Left kidney (tissue), 8 donors: ENCODE measurements at places on chromosomes 5 and 9. TPM values are rescaled to one million over a fixed set of nuclear protein-coding genes. Genes with fewer than 3 reads are reported as not detected.

- no peak for DNase-seq
Observed at GRCh38 chr9:117156144-117156688, 258.6 kb downstream of the ASTN2 start.

DNA sequence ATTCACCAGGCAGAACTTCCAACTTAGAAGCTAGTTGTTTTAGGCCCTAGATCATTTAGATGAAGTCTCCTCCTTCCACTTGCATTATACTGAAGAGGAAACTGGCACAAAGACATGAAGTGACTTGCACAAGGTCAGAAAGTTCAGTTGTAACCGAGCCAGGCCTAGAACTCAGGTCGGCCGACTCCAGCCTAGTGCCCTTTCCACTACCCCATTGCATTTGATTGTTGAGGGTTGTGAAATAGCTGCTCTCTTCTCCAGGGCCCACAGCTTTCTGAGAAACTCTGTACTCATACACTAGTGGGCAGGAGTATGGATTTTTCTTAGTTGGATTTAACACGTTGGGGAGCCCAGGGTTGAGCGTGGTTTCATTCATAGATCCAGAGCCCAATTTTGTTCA, 5.6 kb downstream of the ZNF462 start:
- DNase-seq: no peak

- no peak for DNase-seq
Observed at GRCh38 chr5:173542964-173543363, 73.5 kb downstream of the BOD1 start.

GRCh38 chr5:45672271-45672670, 23.9 kb downstream of the HCN1 start:
- no peak for DNase-seq

GRCh38 chr9:137254624-137255447, at the start of gene NELFB:
Gene NELFB, plus strand, starts transcription at chr9:137255327.
- peak; percentile 91 for DNase-seq

DNA sequence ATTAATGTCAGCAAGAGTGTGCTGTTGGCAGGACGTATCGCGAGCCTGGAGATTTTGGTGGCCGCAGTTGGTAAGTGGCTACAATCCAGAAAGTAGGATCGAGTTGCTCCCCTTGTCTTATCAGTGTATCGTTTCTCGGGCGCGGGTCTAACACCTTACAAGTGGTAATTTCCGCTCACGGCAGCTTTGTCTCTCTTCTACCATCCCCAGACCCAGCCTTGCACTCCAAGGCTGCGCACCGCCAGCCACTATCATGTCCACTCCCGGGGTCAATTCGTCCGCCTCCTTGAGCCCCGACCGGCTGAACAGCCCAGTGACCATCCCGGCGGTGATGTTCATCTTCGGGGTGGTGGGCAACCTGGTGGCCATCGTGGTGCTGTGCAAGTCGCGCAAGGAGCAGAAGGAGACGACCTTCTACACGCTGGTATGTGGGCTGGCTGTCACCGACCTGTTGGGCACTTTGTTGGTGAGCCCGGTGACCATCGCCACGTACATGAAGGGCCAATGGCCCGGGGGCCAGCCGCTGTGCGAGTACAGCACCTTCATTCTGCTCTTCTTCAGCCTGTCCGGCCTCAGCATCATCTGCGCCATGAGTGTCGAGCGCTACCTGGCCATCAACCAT, 1.1 kb downstream of the PTGER4 start:
- DNase-seq: no peak

GRCh38 chr5:118788351-118788750, 200.0 kb downstream of the DTWD2 start:
- DNase-seq: no peak

GRCh38 chr9:73024601-73025034, 71.8 kb upstream of the ALDH1A1 start:
- no peak for DNase-seq

GRCh38 chr5:122170620-122171019, 41.3 kb downstream of the ZNF474 start:
- DNase-seq: no peak

- peak; percentile 80 for DNase-seq
Observed at GRCh38 chr5:74640954-74641734, 616 bp upstream of the ENC1 start.

- DNase-seq: no peak
Observed at GRCh38 chr9:90046317-90046861, 441.6 kb downstream of the GADD45G start.

GRCh38 chr5:96065685-96066385, 104.2 kb upstream of the ELL2 start:
- DNase-seq: no peak

GRCh38 chr5:58456486-58456885, 3.4 kb downstream of the PLK2 start:
- DNase-seq: no peak

DNA sequence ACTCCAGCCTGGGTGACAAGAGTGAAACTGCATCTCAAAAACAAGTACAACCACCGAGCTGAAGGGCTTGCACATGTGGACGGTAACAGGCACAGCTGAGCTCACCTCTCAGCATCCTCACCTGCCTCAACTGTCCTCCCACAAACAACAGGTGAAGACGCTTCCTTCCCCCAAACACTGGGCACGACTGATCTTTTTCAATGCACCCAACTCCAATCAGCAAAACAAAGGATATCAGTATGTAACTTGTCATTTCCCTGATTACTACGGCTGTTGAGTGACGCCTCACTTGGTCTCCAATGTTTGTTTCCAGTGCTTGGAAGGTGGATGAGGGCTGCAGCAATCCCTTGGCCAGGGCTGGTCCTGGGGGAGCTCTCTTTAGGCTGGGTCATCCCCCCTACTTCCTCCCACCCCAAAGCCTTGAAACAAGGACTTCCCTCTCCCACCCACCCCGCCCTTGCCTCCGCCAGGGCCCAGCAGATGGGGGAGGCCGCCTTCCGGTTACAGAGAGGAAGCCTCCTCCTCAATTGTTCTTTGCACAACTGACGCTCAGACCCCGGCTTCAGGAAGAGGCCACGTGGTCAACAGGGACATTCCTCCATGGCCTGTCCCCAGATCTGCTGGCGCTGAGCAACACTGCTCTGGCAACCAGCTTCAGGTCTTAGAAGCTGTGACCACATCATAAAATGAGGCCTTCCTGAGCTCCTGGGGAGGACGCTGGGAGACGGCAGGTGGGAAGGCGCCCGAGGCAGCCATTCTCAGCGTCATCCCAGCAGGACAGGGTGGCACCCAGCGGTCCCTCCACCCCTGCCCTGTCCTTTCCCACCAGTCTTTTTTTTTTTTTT, 5.9 kb downstream of the FAM78A start:
- no peak for DNase-seq

DNA sequence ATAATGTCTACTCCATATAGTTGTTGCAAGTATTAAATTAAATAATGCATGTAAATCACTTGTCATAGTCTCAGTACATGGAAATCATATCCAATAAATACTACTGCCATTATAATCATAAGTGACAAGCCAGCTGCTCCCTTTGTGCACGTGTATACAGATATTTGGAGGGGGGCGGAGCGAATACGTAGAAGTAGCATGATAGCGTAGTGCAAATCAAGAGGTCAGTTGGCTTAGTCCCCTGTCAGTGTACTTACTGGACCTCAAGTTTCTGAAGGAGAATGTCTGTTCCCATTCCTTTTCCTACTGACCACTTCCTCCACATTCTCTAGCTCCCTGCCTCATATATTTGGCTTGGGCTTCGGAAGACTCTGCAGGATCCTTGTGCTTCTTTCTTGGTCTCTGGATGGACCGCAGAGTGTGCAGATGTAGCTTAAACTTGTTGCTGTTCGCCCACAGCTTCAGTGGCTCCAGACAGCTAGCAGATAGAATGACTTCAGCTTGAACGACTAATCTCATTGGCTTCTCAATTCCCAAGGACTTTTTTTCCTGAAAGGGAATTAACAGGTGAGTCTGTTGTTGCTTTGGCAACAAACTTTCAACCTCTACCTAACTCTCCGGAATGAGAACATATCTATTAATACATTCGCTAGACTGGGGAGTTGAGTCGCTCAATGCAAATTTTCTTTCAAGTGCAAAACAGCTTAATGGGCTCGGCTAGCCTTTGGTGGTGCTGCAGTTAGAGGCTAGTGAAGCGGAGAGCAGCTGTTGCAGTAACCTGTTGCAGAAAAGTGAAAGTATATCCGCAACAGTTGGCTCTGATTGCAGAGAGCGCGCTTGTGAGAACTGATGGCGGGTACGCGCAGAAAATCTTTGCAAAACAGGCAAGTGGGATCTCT, at the start of gene PCDHB1:
Gene PCDHB1, plus strand, starts transcription at position 753 of the 899 bp plus-strand sequence. Its CDS starts 97 bp downstream, at position 850.
- DNase-seq: no peak

DNA sequence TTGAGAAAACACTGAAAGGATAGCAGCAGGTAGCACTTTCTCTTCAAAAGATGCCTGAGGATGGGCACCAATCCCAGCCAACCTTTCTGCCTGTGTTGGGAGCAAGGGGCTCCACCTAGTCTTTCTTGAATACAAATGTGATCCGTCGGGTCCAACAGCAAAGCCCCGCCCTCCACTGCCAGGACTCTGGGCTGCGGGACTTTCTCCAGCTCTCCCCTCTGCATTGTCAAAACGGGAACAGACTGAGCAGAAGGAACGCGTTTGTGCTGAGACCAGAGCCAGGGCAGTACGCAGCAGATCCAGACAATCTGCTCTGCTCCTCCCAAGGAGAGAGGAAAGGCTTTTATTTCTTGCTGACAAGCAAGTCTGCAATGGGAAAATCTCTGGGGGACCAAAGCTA, 139.7 kb downstream of the SEC61B start:
- DNase-seq: no peak

DNA sequence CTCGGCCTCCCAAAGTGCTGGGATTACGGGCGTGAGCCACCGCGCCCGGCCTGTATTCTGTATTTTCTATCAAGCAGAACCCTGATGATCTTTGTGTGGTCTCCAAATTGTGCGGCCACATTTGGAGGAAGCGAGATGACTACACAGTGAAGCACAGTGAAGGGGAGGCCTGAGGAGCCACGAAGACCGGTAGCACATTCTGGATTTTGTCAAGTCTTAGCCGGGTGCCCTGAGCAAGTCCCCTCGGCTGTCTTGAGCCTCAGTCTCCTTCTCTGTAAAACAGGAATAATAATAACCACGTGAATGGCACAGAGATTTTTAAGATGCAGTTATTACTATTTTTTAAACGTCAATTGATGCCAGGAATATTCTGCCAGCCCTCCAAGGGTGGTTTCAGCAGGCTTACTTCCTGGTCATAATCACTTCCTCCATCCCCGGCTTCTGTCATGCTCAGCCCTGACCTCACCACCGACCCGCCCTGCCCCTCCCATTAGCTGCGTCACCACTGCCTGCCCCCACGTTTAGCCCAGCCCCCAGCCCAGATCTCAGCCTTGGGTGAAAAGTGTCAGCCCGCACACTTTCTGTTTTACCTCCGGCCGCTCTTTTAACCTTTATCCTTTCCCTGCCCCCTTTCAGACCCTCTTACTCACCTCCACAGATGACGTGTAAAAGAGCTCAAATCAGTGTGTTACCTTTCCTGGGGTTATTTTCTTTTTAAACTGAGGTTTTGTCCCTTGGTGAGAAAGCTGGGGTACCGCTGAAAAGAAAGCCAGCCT, 27.0 kb upstream of the ERGIC1 start:
- DNase-seq: peak; percentile 58

DNA sequence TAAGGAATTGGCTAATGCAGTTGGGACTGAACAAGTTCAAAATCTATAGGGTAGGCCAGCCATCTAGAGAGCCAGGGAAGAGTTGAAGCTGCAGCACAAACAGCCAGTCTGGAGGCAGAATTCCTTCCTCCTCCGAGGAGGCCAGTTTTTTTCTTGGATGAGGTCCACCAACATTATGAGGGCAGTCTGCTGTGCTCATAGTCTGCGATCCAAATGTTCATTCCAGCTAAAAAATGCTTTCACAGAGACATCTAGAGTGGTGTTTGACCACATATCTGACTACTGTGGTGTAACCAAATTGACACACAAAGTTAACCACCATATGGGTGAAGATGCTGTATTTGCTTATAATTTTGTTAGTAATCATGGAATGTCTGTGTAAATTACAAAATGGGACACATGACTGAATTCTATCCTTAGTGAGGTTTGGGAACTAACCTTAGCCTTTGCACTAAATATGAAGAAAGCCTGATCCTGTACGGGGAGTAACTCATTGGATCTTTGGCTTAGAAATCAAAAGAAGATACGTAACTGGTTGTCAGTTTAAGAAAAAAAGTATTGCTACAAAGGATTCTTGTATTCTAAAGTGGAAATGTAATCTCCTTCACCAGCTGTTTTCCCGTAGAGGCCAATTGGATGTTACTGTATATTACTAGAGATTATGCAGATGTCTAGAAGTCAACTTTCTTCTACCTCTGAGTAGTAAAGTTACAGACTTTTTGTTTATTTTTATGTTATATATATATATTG, 70.6 kb downstream of the SPIN1 start:
- DNase-seq: no peak

Gene GMCL2
- polyA plus RNA-seq: not detected

Gene OSMR
- 10.7 TPM for polyA plus RNA-seq

Gene MYOZ3
- polyA plus RNA-seq: 6.9 TPM

Gene NR2F1-AS1
- 59.1 TPM for polyA plus RNA-seq

Gene PCDHA9
- 0.03 TPM for polyA plus RNA-seq

Gene F2RL2
- polyA plus RNA-seq: 0.71 TPM

Gene PCDHGB6
- 7.3 TPM for polyA plus RNA-seq

Gene INSL4
- polyA plus RNA-seq: not detected
